Activated CD8-positive, alpha-beta memory T cell treated with anti-CD3 and anti-CD28 coated beads for 1 hour (primary cell): ENCODE measurements at places on chromosomes 3 and 15.

DNA sequence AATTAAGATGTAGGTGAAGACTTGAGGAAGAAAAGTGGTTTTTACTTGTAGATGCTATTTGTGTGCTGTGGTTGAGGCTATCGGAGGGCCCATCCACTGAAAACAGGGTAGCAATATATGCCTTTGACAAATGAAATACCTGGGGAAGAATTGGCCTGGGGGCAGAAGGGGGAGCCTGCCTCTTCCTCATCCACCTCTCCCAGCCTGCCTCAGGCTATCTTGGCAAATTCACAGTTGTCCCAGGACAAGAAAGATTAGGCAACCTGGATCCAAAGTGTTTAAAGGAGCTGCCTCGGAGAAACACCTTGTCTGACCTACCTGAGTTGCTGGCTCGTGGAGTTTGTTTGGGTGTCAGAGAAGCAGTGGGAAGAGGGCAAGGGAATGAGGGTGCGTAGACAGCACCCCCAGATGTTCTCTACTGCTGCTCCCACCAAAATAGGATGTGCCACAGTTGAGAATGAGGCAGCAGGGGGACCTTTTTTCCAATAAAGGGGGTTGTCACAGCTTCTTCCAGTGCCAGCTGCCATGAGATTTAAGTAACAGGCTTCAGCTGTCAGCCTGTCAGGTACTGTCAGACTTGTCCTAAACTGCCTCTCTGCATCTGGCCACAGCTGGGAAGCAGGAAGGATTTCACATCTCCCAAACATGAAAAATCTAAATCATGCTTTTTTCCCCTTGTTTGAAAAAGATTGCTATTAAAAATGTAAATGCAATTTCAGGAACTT lies 9.2 kb downstream of the PLEKHO2 start:
- DNase-seq = no peak

- no peak for DNase-seq
Measured at GRCh38 chr3:174329321-174329720, 529.8 kb upstream of the NAALADL2 start.

GRCh38 chr3:54053211-54053610 lies 69.1 kb upstream of the CACNA2D3 start:
- DNase-seq = no peak

DNA sequence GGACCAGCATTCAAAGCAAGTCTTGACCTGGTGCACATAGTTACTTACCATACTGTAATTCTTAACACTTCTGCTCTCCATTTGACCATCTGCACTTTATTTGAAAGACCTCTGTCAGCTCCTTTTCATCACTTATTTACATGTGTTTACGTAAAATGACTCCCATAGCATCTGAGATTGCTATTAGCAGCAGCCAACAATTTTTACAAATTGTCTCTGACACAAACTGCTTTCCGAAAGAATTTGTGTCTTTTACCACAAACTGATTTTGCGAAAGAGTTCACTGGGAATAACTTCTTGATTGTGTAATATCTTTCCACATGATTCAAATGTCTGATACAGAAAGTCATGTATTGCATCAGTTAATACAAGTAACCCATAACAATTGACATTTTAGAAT lies 144.1 kb upstream of the PEX5L start:
- no peak for DNase-seq

- no peak for DNase-seq
Measured at GRCh38 chr3:179967622-179968021, 69.1 kb downstream of the PEX5L start.

DNA sequence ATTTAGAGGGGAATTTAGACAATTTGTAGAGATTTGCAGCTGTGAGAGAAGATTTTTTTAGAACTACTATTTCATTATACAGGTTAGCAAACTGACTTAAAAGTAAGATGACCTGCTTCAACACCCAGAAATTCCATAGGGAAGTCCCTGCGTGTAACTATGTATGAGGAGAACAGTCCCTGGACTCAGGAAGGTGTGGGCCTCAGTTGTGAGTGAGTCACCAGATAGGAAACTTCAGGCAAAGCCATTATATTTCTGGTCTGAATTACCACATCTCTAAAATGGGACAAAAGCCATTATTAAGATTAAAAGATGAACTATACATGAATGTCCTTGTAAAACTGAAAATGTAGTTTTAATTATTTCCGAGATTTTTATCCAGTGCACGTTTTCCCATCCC lies 488.3 kb upstream of the GOLIM4 start:
- DNase-seq = no peak

- DNase-seq = no peak
Measured at GRCh38 chr3:94071713-94072284, 8.9 kb downstream of the NSUN3 start.

DNA sequence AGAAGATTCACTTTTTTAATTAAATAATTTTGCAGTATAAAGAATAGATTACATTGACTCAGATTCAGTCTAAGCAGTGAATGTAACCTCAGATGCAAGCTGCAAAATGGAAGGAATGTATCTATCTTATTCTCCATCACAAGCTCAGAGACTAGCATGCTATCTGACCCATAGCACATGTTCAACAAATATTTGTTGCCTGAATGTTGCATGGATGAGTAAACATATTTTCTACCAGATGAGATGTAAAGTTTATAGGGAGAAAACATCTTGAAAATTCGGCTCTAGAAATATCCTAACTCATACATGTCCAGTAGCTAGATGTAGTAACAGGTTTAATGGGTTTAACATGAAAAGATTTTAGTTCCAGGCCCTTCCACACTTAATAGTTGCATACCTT lies 234.2 kb downstream of the MECOM start:
- no peak for DNase-seq

GRCh38 chr3:71621825-71622537 lies 38.5 kb upstream of the FOXP1 start:
- DNase-seq = no peak

- no peak for DNase-seq
Measured at GRCh38 chr3:3221528-3221927, 42.0 kb upstream of the CRBN start.

DNA sequence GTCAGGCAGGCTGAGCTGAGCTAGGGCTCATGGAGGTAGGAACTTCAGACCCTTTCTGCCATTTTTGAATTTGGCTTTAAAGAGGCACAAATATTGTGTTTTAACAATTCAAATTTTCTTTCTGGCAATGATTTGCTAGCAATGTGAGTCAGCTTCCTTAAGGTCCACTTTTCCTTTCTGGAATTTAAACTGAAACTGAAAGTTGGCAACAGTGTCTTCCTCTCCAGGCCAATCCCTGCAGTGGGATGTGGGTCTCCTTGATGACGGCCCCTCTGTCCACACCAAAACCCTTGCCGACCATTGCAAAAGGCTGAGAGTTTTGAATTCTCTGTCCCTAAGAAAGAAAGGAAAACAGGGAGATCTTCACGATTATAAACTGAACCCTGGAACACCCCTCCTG lies 27.1 kb downstream of the RPSA start:
- DNase-seq = no peak

- no peak for DNase-seq
Measured at GRCh38 chr15:56844471-56844870, 74.0 kb upstream of the TCF12 start.

DNA sequence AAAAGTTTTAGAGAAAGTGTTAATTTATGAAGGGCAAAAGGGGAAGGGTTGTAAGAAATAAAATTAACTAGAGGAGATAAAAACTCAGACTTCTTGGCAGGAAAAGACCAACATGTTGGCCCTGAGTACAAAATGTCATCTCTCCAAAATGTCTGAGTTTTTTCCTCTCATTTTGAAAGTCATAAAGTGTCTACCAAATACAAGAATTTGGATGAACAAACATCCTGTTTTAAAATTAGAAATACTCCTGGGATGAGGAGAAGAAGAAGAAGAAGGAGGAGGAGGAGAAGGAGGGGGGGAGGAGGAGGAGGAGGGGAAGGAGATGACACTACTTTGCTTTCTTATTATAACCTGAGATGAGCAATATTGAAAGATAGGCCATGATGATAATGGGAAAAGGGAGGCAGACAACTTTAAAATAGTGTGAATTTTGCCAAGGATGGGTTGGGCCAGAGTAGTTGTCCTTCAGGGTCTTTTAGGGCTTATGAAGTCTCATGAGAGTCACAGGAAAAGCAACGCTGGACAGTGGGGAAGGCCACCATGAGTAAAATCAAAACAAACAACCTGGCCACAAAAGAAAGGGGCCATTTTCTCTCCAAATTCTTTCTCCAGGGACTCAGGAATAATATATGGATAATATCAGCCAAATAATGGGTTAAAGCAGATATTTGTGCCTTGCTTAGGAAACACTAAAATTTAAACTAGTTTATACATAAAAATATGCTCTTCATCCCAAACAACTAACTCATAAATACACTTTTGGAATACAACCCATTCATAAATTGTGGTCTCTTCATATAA lies 632.9 kb downstream of the EPHA3 start:
- DNase-seq = no peak

- DNase-seq = no peak
Measured at GRCh38 chr3:76203578-76203977, 418.2 kb upstream of the ZNF717 start.

DNA sequence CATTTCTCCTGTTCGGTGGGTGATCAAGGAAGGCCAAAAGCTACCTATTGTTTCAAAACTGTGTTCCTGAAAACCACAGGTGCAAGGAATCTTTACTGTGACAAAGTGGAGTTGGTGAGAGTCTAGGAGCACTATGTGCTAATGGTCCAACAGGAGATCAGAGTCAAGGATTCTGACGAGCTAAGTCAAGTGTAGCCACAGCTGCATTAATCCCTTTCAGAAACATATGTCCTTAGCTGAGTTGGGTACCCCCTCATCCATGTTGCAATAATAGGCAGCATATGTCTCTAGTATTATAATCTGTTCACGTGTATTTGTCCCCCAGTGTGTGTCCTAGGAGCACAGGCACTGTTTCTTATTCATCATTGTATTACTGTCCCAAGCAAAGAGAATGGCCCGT lies 1.7 kb downstream of the VPS39 start:
- no peak for DNase-seq

DNA sequence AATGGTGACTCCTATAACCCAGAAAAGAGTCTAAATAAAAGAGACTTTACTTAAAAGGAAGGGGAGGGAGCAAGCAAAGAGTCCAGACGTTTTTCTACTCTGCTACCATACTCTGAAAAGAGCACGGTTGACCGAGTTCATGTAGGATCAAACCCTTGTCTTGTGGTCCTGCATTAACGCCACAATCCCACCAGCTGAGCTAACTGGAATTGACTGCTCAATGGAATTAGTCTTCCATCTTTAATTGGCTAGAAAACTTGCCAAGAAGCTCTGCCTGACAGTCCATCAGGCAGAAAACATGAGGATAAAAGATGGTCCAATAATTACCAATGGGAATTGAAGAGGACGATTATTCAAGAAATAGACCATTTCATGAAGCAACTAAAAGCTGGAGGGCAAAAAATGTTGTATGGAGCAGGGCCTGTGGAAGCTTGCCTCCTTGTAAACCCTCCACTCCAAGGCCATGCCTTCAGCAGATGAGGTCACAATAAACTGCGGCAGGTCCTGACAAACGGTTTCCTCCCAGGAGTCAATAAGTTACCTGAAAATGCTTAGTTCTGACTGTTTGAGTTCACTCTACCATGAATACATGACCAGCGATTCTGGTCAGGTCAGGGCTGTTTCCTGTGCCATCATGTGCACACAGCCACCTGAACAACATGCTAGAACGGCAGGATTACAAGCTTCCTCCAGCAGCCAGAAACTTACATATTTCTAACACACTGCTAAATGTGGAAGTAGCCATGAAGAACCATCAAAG lies 35.6 kb upstream of the ARHGEF3 start:
- DNase-seq = no peak

GRCh38 chr3:3127432-3128010 lies 781 bp downstream of the TRNT1 start:
- no peak for DNase-seq

DNA sequence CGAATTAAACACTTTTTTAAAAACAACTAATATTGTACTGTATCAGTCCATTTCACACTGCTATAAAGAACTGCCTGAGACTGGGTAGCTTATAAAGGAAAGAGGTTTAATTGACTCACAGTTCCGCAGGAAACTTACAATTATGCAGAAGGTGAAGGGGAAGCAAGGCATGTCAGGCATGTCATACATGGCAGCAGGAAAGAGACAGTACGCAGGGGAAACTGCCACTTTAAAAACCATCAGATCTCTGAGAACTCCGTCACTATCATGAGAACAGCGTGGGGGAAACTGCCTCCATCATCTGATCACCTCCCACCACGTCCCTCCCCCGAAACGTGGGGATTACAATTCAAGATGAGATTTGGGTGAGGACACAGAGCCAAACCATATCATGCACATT lies 162.8 kb upstream of the TPM1 start:
- no peak for DNase-seq

DNA sequence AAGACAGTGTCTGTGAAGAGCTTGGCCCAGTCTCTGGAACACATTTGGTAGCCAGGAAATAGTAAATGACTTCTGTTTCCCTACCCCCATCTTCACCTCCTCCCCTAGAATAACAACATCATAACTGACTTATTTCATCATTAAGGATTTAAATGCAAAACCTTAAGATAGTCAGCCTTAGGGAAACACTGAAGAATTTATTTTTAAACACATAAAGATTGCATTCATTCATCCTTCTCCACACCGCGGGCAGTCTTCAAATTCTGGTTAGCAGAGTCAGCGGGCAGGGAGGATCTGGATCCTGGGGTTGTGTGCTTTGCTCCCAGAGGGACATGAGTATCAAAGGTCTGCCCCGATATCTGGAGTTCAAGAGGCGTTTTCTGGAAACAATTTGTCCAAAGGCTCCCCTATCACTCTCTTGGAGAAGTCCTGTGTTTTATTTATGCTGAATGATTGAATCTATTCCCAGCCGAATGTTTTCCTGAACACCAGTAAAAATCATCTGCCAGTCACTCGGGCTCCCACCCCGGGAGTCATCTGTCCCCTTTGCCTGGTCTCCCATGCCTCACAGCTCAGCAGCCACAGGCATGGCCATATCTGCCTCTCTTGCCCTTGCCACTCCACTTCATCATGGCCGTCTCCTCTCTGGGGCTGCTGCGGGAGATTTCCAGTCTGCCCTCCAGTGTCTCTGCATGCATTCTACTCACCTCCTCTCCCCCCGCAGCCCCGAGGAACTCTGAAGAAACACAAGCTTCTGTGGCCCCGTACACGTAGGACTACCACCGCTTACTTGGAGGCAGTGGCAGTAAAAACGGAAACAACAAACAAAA lies 234.7 kb upstream of the CTDSPL start:
- DNase-seq = no peak

GRCh38 chr3:197339841-197340520 lies 41.6 kb upstream of the DLG1 start:
- no peak for DNase-seq

- no peak for DNase-seq
Measured at GRCh38 chr3:147930232-147930807, 521.2 kb downstream of the ZIC1 start.

GRCh38 chr3:144032531-144033239 lies 61.1 kb downstream of the DIPK2A start:
- DNase-seq = no peak

- no peak for DNase-seq
Measured at GRCh38 chr15:90020936-90021507, 19.9 kb downstream of the ZNF710 start.
